ENCODE measurements at places on chromosomes 5 and 9.

- no peak for DNase-seq
Observed at GRCh38 chr5:32630867-32631491, 45.6 kb downstream of the SUB1 start.

DNA sequence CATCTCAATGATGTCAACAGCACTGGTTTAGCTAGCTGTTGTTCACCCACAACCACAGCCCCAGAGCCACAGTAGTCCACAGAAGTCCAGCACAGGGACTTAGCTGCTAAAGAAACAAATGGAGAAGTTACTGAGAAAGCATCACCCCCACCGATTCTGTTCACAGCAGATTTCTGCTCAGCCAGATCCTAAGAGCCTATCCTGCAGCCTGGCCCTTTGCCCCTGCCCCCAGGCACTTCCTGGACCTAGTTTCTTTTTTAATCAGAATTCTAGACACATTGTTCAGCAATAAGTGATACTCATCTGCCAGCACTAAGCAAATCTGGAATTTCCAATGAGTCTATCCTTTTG lies 7.4 kb downstream of the B4GALT1 start:
- DNase-seq, result no peak

DNA sequence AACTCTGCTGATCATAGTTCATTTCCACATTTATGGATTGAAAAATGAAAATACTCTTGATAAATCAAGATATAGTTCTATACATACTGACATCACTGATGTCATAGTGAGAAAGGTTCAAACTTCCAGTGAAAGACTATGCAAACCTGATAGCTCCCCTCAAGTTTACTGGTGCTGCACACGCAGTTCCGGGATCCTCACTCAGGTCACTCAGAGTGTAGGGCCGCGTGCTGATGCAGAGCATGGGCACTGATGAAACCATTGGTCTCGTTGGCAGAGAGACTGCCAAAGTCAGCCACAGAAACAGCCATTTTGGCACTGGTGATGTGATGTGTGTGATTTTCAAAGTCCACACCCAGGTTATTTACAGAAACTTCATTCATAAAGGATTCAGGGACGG lies 13.5 kb downstream of the SETD9 start:
- no peak for DNase-seq

- no peak for DNase-seq
Observed at GRCh38 chr5:118793652-118794051, 194.7 kb downstream of the DTWD2 start.

GRCh38 chr9:127158786-127159324 lies 36.4 kb upstream of the ANGPTL2 start:
- DNase-seq, result no peak

DNA sequence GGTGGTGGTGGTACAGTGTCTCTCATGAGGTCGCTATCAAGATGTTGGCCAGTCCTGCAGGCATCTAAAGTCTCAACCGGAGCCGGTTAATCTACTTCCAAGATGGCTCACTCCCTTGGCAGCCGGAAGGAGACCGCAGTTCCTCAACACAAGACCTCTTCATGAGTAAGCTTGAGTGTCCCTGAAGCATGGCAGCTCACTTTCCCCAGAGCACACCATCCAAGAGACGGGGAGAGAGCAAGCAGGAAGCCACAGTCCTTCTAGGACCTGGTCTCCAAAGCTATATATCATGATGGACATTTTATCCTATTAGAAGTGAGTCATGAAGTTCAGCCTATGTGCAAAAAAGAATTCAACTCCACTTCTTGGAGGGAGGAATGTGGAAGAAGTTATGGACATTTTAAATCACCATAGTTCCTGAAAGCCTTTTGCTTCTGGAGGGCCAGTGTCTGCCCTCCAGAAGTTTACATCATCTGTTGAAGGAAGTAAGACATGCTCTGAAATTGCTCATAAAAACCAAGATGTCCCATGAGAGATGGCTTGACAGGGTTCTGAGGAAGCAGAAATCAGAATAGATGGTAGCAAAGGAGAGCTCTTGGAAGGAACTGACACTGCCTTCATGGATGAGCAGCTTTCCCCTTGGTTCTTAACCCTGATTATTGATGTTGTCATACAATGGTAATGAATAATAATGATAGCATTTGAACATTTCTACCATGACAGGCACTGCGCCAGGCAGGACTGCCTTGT lies 21.3 kb downstream of the GALNT10 start:
- no peak for DNase-seq

DNA sequence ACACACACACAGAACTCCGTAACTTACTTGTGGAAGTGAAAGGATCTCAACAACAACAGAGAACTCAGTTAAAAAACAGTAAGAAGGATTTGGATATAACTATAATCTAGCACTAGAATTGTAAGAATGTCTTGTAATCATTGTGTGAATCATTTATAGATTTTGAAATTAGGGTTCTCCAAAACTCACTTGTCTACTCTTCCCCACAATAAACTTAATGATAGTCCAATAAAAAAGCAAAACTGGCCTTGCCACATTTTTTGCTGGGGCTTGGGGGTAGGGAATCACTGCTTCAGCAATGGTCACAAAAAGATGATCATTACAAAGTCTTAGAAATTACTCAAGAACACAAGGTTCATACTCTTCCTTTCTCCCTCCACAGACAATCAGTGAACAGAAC lies 8.8 kb downstream of the TBCA start:
- DNase-seq, result no peak

- DNase-seq, result no peak
Observed at GRCh38 chr5:53674121-53674520, 113.7 kb downstream of the NDUFS4 start.

DNA sequence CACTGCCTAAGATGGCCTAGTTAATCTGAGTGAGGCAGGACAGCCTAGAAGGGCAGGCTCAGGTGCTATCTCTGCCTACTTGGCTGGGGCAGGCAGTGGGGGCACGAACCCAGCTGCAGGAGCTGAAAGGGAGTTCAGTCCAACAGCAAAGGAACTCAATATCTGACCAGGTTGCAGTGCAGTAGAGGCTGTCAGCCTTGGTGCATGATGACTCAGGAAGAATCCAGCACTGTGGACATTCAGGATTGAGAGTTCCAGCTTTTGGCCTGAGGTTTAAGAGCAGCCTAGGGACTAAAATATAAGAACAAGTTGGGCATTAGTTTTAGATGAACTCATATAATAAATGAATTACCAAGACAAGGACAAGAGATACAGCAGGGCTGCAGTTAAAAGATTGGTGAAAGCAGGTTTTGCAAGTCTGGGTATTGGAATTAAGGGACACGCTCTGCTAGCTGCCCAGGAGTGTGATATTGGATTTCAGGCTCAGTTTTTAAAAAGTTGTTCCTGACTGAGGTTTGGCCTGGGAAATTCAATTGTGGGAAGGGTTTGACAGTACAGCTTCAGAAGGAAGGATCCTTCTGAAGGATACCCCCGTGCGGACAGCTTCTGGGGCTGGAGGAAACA lies 64.7 kb upstream of the ATG10 start:
- no peak for DNase-seq

DNA sequence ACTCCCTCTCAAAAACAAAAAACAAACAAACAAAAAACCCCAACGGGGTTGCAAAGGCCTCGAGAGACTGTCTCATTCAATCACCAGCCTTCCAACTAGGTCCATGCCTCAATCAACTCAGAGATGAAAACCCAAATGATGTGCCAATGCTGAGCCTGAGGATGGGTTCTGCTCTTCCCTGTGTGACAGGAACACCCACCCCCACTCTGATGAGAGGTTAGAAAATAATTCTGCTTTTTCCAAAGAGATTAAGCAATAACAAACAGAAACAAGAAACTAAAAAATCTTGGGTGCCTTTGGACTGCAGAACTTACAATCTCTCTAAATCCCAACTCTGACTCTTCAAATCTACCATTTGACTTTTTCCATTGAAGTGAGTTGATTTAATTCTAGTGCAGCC lies 25.5 kb upstream of the FBP1 start:
- DNase-seq, result no peak

- DNase-seq, result no peak
Observed at GRCh38 chr5:138631096-138631928, 56.1 kb upstream of the HSPA9 start.
